ENCODE measurements at places on chromosomes 7 and 10. TPM values are rescaled to one million over a fixed set of nuclear protein-coding genes. Genes with fewer than 3 reads are reported as not detected.

Gene SPDYE11
- not detected for total RNA-seq

Gene ITPRIP
- 42.1 TPM for total RNA-seq

Gene CBX3
- 218 TPM for total RNA-seq

Gene NUTM2E
- not detected for total RNA-seq

Gene RABGEF1
- 44.8 TPM for total RNA-seq
